ENCODE measurements at places on chromosomes 7 and 10.
A peak's percentile ranks its signal among the peaks of the same experiment; 100 is the strongest.

GRCh38 chr7:158402471-158402870 is 185.2 kb downstream of the PTPRN2 start:
- no peak for DNase-seq

DNA sequence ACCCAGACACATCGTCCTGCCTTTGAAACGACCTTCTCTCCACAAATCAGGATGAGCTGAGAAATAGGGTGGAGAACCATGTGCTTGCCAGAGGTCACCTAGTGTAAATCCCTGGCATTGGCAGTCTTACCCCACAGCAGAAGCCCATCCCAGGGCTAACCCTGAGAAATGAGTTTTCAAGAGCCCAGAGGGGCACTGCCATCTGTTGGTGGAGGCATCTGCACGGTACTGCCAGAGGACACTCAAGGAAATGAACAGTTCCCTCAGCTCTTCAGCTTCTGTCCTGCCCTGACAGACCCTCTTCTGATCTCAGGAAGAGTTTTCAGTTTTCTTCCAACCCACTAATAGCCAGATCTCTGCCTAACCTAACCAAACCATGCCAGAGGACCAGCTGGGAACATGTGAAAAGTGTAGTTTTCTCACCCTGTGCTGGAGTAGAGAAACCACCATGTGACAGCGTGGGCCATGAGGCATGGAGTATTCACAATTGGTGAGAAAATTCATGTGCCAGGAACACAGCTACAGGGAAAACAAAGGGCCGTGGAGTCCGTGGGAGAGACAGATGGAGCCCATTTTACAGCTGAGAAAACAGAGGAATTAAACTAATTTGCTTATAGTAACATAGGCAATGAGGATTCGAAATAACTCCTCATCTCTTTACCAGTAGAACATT is 37.7 kb upstream of the ITPRID1 start:
- DNase-seq, result no peak

DNA sequence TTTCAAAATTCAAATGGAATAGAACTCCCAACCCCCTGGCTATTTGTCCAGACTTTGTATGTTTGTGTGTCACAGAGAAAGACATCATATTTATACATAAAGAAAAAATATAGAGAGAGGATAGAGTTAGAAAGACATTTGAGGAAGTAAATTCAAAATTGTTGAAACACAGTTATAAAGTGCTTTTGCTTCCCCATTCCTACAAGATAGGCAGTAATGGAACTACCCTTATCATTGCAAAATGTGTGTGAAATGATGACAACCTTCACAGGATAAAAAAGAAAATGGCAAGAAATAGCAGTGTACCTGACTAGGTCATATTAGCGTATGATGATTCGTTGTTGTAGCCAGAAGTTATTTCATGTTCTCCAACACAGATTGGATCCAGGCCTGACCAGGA is 63.1 kb downstream of the FZD1 start:
- no peak for DNase-seq

DNA sequence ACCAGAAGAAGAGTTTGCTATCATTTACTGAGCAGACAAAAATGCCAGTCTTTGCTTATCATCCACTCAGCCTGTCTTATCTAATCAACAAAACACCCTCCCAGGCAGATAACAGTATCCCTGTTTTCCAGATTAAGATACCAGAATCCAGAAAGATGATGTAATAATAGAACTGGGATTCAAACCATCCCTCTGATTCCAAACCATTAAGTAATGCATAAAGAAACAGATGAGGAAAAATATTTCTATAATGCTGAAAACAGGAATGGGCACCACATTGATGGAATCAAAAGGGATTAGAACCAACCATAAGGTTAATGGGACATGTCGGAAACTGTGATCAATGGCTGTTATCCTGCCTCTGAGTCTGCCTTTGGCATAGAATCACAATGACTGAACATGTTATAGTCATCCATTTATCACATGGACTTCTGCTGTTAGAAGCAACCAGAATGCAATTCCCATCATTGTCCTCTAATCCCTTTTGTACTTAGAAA is 92.1 kb upstream of the RSU1 start:
- no peak for DNase-seq

DNA sequence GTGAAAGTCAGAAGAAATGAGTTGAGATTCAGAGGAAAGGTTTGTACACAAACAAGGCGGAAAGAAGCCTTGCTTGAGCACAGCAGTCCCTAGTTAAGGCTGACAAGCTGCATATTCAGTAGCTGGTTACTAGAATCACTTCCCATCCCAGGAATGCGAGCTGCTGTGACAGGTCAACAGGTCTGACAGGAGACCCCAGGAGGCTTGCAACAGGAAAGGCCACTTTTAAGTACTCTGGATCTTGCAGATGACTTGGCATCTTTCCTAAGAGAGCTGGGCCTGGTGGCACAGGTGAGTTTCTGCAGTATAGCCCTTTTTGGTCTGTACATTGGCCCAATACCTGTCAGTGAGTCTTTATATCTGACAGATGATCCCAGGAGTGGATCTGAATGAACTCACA is 35.7 kb upstream of the UNC5B start:
- DNase-seq, result no peak

DNA sequence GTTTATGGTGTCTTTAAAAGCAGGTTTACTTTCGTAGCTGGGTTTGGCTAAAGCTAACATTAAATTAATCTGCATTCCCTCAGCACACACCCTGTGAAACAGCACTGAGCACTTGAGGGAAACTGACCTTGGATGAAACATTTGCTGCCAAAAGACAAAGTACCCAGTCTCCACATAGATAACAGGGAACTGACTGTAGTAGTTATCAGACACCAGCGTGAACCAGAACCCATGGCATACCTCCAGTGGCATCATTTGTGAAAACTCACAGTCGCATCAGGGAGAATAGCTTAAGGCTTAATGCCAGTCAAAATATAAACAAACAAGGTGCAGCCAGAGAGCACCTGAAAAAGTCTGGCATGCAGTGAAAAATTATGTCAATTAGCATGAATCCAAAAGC is 357.8 kb upstream of the C7orf33 start:
- DNase-seq, result no peak

DNA sequence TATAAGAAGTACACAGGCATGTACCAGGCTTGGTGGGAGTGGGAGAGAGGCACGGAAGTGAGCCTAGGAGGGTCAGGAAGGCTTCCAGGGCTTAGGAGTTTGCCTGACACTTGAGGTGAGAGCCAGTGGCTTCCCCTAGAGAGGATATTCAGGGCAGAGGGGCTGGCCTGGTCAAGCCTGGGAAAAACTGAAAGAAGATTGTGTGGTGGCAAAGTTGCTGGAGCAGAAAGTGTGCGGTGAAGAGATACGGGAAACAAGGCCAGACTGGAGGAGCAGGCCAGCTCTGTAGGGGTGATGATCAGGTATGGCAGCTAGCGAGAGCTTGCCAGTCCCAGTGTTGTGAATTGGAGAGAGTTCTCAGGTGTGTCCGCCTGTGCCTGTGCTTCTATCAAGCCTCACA is 129.9 kb downstream of the CCNY start:
- no peak for DNase-seq

DNA sequence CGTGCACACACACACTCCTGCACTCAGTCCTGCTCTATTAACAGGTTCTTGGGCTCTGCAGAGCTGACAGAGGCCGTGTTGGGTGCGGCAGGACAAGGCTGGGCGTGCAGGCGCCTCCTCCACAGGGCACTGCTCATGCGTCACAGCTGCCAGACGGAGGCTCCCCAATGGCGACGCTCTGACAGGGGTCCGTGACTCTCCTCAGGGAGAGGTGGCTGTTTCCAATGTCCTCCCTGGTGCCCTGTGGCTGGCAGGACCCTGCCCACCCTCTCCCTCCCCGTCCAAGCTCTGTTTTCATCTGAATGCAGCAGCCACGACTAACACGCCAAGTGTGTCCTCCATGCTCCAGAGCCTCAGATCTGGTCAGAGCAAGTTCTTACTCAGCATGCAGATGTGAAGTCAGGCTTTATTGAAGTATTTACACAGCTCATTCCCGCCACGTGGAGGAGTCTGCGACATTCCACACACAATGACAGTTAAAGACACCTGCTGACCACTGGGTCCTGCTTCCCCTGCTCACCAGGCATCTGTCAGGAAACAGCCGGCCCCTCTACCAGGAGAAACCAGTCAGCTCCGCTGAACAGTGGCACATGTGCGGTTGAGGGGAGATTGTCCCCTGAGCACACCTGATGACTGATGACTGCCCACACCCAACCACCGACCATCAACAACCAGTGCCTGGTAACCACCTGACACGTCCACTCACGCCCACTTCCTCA is 116.7 kb downstream of the VIPR2 start:
- DNase-seq, result peak; percentile 13

DNA sequence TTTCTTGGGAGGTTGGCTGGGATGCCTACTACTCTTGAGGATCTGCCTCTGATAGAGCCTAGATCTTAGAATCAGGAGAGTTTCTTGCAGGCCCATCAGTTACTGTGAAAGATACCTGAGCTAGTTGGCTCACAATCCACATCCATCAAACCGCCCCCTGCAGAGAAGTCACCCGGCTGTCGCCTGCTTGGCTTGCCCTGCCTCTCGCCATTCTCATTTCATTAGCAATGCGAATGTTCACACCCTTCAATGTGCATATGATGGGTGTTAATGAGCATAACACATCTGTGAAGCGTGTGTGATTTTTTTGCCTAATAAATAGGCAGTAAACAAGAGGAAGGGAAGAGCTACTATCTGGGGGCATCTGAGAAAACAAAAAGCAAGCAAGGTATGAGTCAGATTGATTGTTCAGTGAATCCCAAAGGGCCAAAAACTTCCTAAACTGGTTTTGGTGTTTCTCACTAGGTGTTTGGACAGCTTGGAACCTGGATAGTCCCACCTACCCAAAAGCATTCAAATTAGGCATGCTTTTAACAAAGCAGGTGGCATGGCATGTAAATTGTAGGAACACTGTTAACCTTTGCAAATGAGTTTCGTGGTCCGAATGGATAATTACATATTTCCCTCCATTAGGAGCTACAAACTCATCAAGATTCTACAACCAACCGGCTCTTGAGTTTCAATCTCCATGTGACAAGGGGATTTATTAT is 272.3 kb upstream of the C7orf33 start:
- DNase-seq, result no peak

GRCh38 chr7:41445432-41445831 is 257.5 kb downstream of the INHBA start:
- no peak for DNase-seq

DNA sequence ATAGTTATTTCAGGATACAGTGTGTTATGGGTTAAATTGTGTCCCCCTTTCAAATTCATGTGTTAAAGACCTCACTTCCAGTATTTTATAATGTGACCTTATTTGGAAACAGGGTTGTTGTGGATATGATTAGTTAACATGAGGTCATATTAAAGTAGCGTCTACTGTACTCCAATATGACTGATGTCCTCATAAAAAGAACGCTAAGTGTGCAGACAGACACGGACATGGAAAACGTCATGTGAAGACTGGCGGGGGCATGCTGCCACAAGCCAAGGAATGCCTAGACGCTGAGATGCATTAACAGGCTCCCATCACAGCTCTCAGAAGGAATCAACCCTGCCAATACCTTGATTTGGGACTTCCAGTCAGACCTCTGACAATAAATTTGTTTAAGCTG is 1.5 kb upstream of the WDR37 start:
- DNase-seq, result no peak

GRCh38 chr7:143245123-143245522 is 18.1 kb upstream of the GSTK1 start:
- DNase-seq, result no peak

- no peak for DNase-seq
These were observed 898.1 kb downstream of the XPNPEP1 start for GRCh38 chr10:109025172-109025571.

GRCh38 chr10:28997734-28998133 is 291.1 kb upstream of the LYZL1 start:
- DNase-seq, result no peak

- DNase-seq, result no peak
These were observed 359.2 kb upstream of the AOAH start for GRCh38 chr7:37083311-37084096.

DNA sequence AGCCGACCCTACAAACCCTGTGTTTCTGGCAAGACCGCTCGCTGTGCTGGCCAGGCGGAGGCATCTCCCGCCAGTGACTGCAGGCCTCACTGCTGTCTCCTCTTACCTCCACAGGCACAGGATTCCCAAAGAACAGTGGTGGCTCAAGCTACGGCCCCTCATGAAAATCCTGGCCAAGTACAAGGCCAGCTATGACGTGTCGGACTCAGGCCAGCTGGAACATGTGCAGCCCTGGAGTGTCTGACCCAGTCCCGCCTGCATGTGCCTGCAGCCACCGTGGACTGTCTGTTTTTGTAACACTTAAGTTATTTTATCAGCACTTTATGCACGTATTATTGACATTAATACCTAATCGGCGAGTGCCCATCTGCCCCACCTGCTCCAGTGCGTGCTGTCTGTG is 36.2 kb downstream of the PITRM1 start:
- DNase-seq, result no peak

DNA sequence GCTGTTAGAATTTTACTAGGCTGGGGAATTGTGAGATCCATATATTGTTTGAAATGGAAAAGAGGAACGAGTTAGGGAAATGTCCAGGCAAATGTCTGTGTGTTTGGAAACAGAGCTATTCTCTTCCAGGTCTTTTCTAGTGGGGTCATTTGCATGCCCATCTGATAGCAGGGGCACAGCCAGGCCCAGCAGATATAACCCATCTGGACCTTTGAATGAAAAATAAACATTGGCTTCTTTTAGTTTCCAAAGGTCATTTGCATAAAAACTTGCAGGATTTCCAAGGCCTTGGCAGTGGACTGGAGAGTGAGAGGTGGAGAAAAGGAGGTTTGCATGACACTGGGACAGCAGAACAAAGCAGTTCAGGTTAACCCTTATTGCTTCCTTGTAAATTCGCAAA is 188.0 kb upstream of the GPR26 start:
- no peak for DNase-seq

GRCh38 chr10:60848126-60848525 is 69.8 kb downstream of the CDK1 start:
- DNase-seq, result no peak

- DNase-seq, result no peak
These were observed 100.9 kb downstream of the PHTF2 start for GRCh38 chr7:77899516-77899915.

All from activated T-cell treated with anti-CD3 and anti-CD28 coated beads, Interleukin-2, amount 50 U/mL, for 1 hour (primary cell).